Fibroblast of lung (primary cell): ENCODE measurements at places on chromosomes 1 and 21.
A peak's percentile ranks its signal among the peaks of the same experiment; 100 is the strongest.

DNA sequence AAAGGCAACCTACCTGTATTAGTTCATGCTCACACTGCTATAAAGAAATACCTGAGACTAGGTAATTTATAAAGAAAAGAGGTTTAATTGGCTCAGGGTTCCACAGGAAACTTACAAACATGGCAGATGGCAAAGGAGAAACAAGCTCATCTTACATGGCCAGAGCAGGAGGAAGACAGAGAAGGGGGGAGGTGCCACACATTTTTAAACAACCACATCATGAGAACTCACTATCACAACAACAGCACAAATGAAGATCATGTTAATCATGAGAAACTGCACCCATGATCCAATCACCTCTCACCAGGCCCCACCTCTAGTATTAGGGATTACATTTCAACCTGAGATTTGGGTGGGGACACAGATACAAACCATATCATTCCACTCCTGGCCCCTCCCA lies 90.6 kb upstream of the KCTD3 start:
- peak; percentile 75 for DNase-seq
- peaks cover 2% of the 10 kb centered on the region for H3K4me1 ChIP-seq
- H3K27ac ChIP-seq, result no peak overlapping the region
- H3K27me3 ChIP-seq, result no peaks in the 10 kb centered on the region
- H3K4me3 ChIP-seq, result no peak overlapping the region
- no peaks in the 10 kb centered on the region for H3K36me3 ChIP-seq

DNA sequence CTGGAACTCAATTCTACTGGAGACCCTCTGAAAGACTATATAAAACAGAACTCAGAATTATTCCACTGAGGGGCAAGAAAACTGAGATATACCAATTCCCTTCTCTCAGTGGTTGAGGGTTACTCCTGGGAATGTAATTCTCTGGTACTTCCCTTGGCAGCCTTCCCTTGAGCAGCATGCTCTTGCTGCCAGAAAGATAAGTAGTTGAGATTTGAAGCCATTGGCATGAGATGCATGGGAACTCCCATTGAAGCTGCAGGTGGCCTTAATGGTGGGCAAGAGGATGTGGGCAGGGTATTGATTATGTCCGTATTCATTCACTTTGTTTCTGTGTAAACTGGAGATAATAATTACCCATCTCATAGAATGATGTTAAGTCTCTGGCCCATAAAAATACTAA lies 28.6 kb upstream of the C1orf185 start:
- DNase-seq, result no peak
- H3K4me1 ChIP-seq, result peaks cover 4% of the 10 kb centered on the region
- H3K4me3 ChIP-seq, result no peak overlapping the region

GRCh38 chr21:36852293-36852692 lies 114.2 kb downstream of the HLCS start:
- no peaks in the 10 kb centered on the region for H3K4me1 ChIP-seq
- DNase-seq, result no peak
- H3K27ac ChIP-seq, result no peak overlapping the region
- no peak overlapping the region for H3K4me3 ChIP-seq
- H3K36me3 ChIP-seq, result no peaks in the 10 kb centered on the region

DNA sequence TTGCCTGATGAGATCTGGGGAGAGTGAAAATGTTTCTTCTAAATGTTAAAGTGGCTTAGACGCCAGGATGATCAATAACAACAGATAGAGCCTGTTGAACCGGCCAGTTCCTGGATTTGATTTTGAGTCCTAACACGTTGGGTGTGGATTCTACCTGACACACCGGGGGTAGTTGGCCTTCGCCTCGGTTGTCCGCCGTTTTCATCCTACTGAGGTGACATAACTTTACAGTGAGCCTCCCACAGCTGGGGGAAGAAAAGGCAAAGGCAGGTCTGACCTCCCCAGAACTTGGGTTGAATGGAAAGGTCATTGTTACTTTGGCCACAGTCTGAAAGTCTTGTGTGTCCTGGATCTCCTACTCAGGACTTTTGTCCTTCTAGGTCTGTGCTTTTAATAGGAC lies 1.1 kb downstream of the PGD start:
- H3K27ac ChIP-seq, result peak overlapping the region; percentile 78
- peaks cover 5% of the 10 kb centered on the region for H3K36me3 ChIP-seq
- H3K4me3 ChIP-seq, result peak overlapping the region; percentile 71
- H3K4me1 ChIP-seq, result peaks cover 8% of the 10 kb centered on the region

GRCh38 chr1:192763756-192764155 lies 45.1 kb upstream of the RGS2 start:
- no peaks in the 10 kb centered on the region for H3K36me3 ChIP-seq
- H3K4me1 ChIP-seq, result peaks cover 6% of the 10 kb centered on the region
- DNase-seq, result peak; percentile 58

GRCh38 chr1:183267646-183268431 lies 81.8 kb downstream of the LAMC2 start:
- peak overlapping the region; percentile 47 for H3K27ac ChIP-seq
- DNase-seq, result peak; percentile 89

DNA sequence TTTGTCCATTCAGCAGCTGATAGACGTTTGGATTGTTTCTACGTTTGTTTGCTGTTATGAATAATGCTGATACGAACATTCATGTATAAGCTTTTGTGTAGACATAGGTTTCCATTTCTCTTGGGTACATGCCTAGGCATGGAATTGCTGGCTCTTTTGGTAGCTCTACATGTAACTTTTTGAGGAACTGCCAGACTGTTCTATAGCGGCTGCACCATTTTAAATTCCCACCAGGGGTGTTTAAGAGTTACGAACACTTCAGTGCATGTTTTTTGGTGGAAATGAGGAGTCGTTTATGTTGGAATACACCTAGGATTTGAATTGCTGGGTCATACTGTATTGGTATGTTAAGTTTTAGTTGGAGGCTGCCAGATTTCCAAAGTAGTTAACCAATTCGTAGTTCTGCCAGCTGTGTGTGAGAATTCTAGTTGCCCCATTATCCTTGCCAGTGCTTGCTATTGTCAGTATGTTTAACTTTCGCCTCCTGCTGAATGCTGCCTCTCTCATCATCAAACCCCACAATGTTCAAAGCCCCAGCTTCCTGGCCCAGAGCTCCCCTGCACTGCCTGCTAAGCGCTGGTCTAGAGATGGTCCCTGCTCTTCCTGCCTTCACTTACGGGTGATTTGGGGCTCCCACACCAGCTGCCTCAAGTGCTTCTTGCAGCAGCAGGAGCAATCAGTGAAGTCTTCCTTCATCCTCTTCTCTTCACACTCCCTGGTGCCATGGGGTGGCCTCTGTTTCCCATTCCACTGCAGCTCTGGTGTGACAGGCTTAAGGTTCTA lies 81.0 kb downstream of the MAN1C1 start:
- peaks cover 39% of the 10 kb centered on the region for H3K4me1 ChIP-seq
- H3K27me3 ChIP-seq, result no peaks in the 10 kb centered on the region
- DNase-seq, result no peak
- no peaks in the 10 kb centered on the region for H3K36me3 ChIP-seq
